ENCODE measurements at places on chromosomes 6 and 20.

GRCh38 chr20:5569021-5569420 is 181.2 kb upstream of the SHLD1 start:
- peak; percentile 83 for DNase-seq

DNA sequence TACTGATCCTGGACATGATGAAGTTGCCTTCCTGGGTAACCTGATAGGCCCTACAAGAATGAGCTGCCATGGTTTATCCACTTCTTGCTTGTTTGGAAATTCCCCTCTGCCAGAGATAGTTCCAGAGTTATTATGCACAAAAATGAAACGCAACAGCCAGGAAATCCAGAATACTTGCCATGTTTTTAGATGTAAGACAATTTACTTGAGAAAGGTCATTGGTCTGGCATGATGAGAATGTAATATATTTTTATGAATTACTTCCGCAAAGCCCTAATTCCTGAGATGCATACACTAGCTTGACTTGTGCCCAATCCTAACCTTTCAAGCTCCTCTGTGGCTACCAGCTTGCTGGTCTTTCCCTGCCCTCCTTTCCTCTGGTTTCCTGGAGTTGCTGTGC is 27.9 kb upstream of the NT5E start:
- DNase-seq: no peak

GRCh38 chr6:129342243-129342642 is 367.7 kb downstream of the ARHGAP18 start:
- no peak for DNase-seq

- no peak for DNase-seq
Observed at GRCh38 chr20:53940360-53940702, 130.1 kb downstream of the BCAS1 start.

GRCh38 chr20:35828434-35828833 is 56.6 kb downstream of the PHF20 start:
- DNase-seq: peak; percentile 12

DNA sequence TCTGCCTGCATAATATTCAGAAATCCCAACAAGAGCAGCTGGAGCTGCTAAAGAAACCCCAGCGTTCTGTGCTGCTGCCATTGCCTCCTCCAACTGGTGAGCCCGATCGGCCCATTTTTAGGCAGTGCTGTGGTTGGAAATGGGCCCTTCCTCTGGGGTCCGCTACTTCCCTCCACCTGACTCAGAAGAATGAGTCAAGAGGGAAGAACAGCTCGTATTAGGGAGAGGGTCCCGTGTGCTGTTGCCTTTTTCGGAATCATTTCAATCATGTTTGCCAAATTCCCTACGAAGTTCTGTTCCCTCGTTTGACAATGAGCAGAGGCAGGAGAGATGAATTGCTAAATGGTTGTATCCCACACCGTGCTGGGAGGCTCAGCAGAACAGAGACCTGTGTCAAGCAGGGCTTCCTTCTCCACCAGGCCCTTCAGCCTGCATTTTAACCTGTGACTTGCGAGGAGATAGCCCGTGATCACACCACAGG is 38.4 kb downstream of the THBS2 start:
- DNase-seq: no peak

GRCh38 chr6:87152526-87152955 is 2.8 kb upstream of the ZNF292 start:
- no peak for DNase-seq

DNA sequence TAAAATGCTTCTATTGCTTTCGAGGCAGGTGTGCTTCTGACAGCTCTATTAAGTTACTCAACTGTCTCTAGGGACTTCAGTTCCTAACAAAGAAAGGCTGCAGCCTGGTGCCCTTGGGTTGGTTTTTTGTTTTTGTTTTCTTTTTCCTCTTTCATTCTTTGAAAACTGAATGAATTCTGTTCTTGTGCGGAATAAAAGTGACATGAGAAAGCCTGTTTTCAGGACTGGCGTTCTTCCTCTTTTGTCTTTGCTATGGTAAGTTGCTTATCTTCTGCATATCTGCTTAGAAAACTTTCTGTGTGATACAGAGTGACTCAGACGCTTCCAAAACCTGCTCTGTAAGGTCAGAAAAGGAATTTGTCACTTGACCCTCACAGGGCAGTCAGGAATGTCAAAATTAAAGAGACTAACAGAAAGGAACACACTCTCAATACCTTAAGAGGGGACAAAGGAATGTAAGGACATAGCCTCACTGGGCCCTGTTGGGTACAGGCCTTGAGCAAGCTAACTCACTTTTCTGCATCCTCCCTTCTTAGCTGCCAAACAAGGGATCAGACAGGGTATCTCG is 56.2 kb upstream of the NHSL1 start:
- no peak for DNase-seq

- DNase-seq: no peak
Observed at GRCh38 chr6:138809677-138810076, 13.8 kb downstream of the ECT2L start.

- DNase-seq: no peak
Observed at GRCh38 chr20:39190666-39191570, 228.8 kb downstream of the DHX35 start.

DNA sequence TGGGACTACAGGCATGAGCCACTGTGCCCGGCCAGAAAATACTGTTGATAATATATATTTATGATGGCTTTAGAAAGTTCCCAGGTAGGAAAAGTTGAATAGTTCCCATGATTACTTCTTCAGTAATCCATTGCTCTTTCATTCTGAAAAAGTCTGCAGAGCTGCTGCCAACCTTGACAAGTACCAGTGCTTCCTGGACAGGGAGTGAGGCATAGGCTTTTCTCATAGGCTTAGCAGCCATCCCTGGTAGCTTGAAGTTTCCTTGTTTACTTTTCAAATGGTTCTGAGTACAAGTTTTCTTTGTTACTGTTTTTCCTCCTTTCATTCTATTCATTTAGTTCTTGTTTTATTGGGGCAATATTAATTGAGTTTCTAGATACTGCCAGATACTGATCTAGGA is 7.8 kb downstream of the RWDD1 start:
- DNase-seq: no peak

GRCh38 chr6:35647400-35647799 is 41.3 kb downstream of the FKBP5 start:
- DNase-seq: no peak

Data from NCI-H524 (cell line).